IPS-NIHi11 (cell line): ENCODE measurements at places on chromosomes 16 and 17.
A peak's percentile ranks its signal among the peaks of the same experiment; 100 is the strongest.

GRCh38 chr17:49776551-49777300 lies 11.8 kb upstream of the KAT7 start:
- no peak for DNase-seq

DNA sequence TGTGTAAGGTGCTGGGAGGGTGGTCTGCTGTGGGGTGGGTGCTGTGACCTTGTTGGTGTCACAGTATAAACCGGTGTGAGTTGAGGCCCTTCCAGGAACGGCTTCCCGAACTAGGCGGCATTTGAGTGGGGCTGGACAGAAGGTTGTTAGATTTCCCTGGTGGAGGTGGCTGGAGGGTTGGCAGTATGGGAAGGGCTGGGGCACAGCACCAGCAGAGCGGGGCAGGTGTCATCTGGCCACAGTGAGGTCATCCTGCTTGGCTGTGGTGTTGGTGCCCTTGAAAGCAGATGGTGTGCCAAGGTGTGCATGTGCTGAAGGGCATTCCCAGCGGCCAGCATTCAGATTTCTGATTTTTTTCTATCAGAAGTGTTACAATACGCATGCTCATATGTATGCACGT lies 28.1 kb downstream of the BANP start:
- no peak for DNase-seq

GRCh38 chr17:41864836-41865595 lies at the start of gene KLHL11:
TSS of gene KLHL11 (minus strand) at chr17:41865423. CDS start at chr17:41865370, 53 bp downstream.
- peak; percentile 97 for DNase-seq

DNA sequence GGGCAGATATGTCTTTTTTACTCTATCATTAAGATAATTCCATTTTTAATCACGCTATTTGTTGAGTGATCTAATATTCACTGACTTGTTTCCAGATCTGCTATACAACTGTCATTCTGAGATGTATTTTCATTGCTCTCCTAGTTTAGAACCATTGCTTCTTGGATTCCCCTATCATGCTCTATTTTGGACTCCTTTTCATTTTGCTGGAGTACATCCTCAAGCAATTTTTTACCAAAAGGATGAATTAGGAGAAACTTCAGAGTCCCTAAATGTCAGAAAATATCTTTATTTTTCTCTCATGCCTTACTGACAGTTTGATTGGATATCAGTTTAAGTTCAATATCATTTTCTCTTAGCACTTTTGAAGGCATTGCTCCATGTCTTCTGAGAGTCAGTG lies 9.8 kb downstream of the MT4 start:
- DNase-seq, result no peak

DNA sequence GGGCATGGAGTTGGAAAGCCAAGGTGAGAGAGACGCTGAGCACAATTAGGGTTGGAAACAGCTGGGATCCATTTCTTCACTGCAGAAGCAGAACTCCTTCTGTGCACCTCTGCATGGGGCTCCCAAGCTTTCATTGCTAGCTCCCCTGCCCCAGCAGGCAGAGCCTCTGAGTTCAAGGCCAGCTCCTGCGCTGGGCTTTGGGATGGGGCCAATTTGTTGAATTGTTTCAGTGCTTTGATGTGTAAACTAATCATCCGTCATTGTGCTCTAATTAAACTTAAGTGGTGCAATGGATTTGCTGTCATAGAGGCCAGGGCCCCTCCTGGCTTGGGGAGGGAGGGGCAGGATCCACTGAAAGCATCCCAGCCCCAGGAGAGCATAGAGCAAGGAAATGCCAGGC lies 13.5 kb upstream of the LYRM9 start:
- DNase-seq, result no peak

- DNase-seq, result peak; percentile 57
Observed at GRCh38 chr17:39196808-39197291, 619 bp downstream of the CACNB1 start.

- DNase-seq, result no peak
Observed at GRCh38 chr17:76071531-76072147, 678 bp downstream of the SRP68 start.

DNA sequence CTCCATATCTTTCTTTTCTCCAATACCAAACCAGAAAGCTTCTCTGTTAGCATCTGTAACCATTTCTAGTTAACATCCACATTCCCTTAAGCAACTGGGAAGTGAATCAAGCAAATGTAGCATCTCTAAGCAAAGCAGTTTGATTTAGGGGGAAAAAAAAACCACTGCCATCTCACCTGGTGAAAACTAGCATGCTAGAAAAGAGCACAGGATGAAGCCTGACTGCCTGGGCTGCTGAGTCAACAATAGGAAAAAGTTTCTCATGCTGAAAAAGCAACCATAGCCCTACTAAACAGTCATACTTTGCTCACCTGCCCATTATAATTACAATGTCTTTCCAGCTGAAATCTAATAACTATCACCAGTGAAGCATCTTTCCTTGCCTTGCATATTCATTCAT lies 139.3 kb downstream of the ANKFN1 start:
- DNase-seq, result no peak

DNA sequence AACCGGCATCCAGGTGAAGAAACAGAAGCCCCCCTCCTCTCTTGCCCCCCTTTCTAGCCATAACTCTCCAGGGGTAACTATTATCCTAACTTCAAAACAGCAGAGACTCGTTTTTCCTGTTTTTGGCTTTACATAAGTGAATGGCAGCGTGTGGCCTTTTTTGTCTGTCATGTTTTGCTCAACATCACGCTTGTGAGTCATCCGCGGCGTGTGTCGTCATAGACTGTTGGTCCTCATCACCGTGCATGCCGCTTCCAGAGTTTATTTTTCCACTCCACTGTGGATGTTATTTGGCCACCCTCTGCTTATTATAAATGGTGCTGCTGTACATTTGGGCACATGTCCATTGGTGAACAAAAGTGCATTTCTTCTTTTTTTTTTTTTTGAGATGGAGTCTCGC lies 52.6 kb downstream of the ERN1 start:
- no peak for DNase-seq

DNA sequence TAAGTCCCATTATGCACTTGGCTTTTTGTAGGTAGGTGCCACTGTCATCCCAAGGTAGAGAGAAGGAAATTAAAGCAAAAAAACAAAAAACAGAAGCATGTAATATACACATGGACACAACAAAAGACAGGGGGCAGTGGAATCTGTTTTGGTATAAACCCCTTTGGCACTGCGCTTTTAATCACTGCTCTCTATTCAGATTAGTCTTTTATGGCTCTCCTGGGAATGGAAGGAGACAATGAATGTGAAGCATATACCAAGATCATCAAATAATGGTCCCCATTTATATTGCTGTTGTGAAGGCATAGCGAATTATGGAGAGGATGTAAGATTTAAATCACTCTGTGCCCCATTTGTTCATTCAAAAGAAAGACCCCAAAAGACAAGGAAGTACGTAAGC lies 17.4 kb downstream of the CDH11 start:
- DNase-seq, result no peak

GRCh38 chr16:46790599-46791270 lies 40.2 kb downstream of the C16orf87 start:
- no peak for DNase-seq

GRCh38 chr17:59423903-59424302 lies 92.4 kb downstream of the YPEL2 start:
- no peak for DNase-seq

- DNase-seq, result peak; percentile 73
Observed at GRCh38 chr17:50684612-50685333, 22.9 kb downstream of the ANKRD40 start.

DNA sequence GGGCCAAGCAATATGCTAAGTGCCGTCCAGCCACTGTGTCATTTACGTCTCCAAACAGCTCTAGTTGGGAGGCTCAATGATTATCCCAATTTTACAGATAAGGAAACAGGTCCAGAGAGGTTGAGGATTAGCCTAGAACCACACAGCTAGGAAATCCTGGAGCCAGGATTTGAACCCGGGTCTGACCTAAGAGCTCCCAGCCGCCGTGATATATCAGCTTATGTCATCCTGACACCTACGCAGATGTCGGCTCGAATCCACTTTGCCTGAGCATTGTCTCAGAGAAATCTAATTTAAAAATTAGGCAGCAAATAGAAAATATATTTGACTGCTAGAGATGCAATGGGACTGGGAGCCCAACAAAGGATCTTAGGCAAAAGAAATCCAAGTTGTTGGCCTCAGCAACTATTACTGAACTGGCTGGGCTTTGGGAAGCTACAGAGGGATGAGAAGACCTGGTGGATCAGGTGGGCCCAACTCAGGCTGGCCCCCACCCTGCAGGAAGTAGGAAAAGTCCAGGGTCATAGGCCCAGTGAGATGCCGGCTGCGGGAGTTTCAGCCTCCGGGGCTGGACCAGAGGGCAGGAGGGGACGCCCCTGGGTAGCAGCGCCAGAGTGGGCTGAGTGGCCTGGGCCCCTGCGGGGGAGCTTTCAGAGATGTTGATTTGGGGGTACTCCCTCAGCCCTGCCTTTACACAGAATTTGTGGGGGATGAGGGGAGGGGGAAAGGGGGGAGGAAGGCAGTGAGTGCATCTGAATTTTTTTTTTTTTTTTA lies 35.1 kb upstream of the IL21R start:
- no peak for DNase-seq

DNA sequence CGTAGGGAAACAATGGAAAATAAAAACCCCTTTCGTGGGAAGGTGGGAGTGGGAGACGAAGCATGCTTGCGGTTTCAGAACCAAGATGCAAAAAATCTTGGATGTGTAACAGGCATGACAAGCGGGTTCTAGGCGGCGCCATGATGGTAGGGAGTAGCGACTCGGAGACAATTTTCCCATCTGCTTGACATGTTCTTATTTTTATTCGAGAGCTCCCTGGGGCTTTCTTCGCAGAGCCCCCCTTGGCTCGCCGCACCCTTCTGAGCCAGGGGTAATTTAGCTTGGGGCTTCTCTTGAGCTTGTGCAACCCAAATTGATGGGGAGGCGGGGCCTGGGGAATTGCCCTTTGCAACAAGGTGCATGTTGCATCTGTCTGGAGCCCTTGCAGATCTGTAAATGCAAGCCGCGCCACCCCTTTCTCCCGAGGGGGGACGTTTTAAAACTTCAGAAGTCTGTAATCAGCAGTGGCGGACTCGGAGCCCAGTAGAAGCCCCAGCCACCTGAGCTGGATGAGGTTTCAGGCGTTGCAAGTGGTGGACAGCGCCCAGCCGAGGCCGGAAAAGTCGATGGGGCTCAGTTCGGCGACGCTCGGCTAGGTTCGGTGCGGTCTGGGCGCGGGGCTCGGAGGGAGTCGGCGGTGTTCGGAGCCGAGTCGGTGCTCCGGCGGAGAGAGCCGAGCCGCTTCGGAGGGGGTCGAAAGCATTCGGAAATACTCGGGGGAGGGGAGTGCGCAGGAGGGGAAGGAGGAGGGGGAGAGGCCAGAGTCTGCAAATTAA lies 2.9 kb downstream of the GNAO1 start:
- DNase-seq, result peak; percentile 95

DNA sequence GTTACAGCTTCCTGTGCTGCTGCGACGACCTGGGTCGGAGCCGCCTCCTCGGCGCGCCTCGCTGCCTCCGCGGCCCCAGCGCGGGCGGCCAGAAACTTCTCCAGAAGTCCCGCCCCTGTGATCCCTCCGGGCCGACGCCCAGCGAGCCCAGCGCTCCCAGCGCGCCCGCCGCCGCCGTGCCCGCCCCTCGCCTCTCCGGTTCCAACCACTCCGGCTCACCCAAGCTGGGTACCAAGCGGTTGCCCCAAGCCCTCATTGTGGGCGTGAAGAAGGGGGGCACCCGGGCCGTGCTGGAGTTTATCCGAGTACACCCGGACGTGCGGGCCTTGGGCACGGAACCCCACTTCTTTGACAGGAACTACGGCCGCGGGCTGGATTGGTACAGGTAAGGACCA lies 746 bp downstream of the HS3ST2 start:
- DNase-seq, result peak; percentile 55

DNA sequence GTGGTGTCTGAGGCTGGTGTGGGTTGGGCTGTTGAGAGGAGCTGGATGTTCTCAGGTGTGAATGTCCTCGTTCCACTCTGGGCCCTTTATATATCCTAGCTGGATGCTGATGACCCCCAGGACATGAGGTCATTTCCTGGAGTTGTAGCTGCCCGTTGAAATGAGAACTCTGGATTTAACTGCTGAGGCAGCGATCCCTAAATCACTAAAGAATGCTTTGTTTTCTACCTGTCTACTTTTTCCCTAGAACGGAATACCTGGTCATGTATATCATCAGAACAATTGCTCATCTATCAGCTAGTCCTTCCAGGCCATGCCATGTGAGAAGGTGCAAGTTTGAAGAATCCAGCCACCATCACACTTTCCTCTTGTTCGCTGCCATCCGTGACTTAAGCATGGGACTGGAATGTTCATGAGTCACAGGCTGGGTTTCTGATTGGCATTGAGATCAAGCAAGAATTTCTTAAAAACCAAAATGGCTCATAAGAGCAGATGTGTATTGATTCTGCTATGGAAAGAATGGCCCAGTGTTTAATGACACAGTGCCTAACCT lies at the start of gene KRTAP2-3:
Gene KRTAP2-3 (minus strand): TSS at position 63 of the 553 bp plus-strand sequence. CDS start 64 bp downstream, outside the sequence.
- no peak for DNase-seq

DNA sequence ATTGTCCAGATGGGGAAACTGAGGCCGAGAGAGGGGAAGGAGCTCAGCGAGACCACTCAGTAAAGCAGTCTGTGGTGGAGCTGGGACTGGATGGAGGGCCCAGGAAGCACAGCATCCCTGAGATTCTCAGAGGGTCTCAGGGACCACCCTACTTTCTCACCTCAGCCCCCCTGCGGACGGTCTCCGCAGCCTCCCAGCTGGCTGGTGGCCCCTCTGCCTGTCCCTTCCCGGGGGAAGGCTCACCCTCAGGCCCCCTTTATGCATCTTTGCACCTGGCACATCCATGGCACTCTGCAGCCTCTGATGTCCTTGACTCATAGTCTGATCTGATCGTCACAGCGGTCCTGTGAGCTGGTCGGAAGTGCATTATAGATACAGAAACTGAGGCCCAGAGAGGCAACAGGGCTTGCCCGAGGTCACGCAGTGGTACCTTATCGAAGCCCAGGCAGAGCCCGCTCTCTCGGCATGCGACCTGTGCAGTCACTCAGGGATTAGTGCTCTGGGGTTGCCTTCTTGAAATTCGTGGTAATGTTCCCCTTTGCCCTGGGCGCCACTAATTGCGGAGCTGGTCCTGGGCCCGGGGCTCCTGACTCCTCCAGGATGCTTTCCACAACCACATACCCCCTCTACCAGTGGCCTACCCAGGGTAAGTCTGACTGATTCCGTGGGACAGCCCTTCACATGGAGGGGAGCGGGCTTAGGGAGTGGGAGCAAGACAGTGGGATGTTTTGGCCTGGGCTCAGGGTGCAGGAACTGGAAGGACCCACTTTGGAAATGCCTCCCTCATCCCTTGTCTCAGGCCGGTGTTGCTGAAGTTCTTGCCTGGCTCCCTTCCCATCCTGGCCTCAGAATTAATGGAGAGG lies 24.4 kb downstream of the RAB11FIP4 start:
- no peak for DNase-seq

- peak; percentile 72 for DNase-seq
Observed at GRCh38 chr16:11238272-11239202, 17.5 kb downstream of the SOCS1 start.

GRCh38 chr17:78302478-78302877 lies 57.4 kb downstream of the SOCS3 start:
- DNase-seq, result no peak

GRCh38 chr17:80781211-80781610 lies 210.4 kb upstream of the CHMP6 start:
- DNase-seq, result no peak

- DNase-seq, result peak; percentile 73
Observed at GRCh38 chr17:73820686-73821448, 176.6 kb upstream of the SDK2 start.
